T follicular helper cell (primary cell): ENCODE measurements at places on chromosomes 2 and 18.

DNA sequence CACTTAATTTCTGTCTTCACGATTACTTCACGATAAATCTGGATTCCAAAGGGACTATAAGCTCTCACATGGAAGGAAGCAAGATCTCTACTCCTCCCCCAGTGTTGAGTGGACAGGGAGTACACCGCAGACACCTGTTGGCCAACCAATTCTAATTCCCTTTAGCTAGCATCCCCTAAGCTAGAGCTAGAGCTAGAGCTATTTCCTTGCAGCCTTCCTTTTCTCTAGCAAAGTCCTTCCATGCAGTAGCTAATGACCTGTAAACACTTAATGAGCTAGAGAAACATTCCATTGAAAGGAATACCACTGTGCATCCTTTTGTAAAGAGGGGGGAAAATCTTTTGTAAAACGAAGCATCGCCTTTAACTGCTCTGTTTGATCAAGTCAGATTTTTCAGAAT is 56.5 kb downstream of the BCL11A start:
- DNase-seq = no peak

DNA sequence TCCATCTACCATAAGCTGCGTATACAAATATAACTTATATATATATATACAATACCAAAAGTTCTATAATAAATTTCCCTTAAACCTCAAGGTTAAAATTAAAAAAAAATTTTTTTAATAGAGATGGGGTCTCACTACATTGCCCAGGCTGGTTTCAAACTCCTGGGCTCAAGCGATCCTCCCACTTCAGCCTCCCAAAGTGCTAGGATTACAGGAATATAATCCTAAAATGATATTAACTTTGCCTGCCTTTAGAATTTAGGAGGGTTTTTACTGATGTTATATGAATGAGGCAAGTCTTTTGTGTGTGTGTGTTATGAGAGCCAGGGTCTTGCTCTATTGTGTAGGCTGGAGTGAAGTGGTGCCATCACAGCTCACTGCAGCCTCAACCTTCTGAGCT is 49.2 kb downstream of the HNRNPLL start:
- no peak for DNase-seq

GRCh38 chr2:2838548-2838845 is 507.4 kb upstream of the MYT1L start:
- DNase-seq = no peak

DNA sequence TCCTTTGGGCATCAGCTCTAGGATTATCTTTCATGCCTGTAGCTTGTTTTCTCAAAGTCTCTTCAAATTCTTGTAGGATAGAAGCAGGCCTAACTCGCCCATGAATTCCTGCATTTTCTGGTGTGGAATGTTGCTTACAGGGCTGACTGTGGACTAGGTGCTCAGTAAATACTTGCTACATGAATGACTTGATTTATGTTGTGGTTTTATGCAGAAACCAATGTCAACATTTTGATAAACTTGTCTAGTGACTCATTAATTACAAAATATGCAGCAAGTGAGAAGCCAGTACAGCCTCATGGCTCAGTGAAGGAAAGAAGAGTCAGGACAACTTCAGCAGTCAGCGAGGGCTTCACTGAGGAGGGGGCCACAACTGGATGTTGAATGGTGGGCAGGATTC is 110.6 kb upstream of the SIX2 start:
- DNase-seq = no peak

DNA sequence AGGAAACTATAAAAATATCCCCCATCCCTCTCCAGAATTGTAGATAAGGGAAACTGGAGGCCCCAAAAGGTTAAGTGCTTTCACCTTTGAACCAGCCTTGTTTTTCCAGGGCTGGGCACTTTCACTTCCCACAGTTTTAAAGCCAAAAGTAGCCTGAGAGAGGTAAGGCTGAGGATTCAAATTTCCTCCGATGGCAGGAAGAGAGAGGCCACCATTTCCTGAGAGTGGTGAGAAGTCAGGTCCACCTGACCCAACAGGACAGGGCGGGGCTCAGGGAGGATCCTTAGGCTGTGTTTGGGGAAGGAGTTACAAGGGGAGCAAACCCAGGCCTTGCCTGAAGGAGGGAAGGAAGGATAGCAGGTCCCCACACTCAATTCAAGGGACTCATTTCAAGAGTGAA is 4.7 kb upstream of the TEX261 start:
- DNase-seq = no peak

GRCh38 chr18:77177009-77177408 is 44.4 kb upstream of the MBP start:
- no peak for DNase-seq

DNA sequence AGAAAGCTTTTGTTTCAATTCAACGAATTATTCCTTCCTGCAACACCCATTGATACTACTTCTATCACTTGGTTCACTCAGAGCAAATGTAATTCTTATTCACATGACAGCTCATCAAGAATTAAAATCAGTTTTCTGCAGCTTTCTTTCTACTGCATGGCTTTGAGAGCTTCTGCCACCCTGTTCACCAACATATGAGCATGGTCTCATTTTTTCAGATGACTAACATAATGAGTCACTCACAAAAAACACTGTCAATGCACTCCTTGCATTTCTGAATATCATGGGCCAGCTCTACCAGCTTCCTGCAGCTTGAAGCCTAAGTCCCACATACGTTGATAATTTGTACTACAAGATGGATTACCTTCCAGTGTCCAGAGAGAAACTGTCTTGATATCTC is 342.9 kb downstream of the LRATD1 start:
- DNase-seq = no peak

GRCh38 chr2:224850081-224850480 is 133.9 kb upstream of the CCDC195 start:
- no peak for DNase-seq

DNA sequence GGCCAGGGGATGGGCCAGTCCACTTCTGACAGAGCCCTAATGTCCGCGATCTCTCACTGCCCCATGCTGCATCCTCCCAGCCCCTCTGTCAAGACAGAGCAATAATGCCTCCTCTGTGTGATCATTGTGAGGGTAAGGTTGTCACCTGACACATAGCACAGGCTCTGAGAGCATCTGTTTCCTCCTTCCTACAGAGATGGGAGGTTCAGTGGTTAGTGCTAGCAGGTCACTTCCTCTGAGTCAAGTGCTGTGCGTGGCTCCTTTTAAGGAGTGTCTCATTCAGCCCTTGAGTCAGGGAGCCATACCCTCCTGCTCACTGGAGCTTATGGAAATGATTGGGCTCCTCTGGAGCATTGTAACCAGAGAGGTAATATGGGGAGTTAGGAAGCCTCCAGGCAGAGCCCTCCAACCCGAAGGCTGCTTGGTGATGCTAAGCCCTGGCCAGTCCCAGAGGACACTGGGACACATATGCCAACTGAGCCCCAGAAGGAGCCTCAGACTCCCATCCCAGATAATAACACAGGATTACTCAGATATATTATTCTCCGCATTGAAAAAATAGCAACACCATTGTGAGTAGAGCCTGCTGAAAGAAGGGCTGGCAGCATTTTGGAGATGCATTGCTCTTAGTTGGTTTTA is 189.0 kb downstream of the GALNT1 start:
- DNase-seq = no peak

DNA sequence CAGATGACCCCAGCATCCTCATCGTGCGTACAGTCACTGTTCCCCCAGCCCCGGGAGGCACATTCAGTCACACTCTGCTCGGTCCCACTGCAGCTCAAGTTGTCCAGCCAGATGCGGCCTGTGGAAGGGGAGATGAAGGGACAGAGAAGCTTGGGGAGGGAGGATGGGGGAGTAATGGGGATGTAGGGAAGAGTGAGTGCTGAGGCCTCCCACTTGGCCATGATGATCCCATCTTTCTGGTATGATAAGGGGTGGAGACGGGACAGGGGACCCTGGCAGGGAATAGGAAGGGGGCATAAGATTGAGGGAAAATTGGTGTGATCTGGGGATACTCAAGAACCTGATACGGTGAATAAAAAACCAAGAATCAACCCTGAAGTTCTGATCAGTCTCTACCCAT is 3.5 kb downstream of the LOXL3 start:
- no peak for DNase-seq

DNA sequence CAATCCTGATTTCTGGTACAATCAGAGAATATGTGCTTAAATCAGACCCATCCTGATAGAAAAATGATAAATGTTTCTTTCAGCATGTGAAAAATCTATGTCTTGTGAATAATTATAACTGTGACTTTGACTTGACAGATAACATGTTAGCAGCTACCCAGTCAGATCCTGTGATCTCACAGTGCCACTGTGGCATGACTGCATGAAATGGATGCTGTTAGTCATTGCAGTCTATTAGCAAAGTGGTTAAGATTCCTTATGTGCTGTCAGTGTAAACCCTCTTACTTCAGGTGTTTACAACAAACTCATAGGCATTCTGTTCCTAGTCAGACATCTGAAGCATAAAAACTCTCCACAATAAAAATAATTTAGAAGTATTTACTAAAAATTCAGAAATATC is 244.6 kb upstream of the RND3 start:
- DNase-seq = no peak

GRCh38 chr2:82986899-82987298 is 1472.2 kb downstream of the SUCLG1 start:
- DNase-seq = no peak

GRCh38 chr18:58967751-58968254 is 103.1 kb downstream of the ZNF532 start:
- DNase-seq = no peak

GRCh38 chr2:20203072-20203471 is 21.9 kb downstream of the SDC1 start:
- DNase-seq = no peak

DNA sequence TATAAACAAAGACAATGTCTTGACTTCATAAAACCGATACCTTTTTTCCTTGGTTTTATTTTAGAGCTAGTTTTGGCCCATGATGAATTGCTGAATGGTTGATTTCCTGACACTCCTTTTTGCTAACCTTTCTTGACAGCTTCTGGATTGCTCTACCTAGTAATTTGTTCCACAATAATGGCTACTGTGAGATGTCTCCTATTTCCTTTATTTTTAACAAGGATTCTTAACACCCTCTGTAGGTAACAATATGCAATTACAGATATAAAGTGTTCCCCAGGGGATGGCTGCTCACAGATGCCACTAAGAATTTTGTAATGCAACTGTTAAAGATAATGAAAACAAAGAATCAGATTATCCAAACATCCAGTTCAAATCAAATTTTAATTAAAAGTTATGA is 100.8 kb upstream of the ATP5MC3 start:
- DNase-seq = no peak

DNA sequence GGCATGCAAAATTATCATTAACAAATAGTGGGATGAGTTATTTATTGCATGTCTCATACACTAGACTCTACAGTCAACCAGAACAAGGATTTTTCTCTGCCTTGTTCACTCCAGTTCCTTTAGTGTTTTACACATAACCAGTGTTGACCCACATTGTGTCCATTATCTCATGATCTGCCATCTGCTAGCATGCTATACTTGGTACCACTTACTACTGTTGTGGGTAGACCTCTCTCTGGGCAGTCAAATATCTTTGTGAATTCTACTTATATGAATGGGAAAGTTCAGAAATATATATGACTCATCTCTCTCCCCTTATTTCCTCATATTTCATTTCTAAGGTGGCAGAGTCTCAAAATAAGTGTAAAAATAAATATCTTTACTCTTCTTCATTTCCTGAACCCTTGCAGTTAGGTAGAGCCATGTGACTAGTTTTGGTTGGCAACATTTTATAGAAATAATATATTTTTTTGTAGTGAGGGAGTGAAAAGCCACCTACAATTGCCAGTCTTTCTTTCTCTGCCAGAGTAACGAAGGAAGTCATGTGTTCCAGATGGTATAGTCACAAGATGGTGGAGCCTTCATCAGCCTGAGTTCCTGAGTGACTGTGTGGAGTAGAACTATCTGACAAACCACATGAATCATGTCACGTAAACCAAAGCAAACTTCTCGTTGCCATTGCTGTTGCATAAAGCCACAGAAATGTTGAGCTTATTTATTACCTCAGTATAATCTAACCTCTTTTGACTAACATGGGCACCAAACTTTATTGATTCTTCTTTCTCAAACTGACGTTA is 704.0 kb downstream of the RNF144A start:
- no peak for DNase-seq

GRCh38 chr18:79682481-79682880 is 2.9 kb downstream of the CTDP1 start:
- DNase-seq = no peak

DNA sequence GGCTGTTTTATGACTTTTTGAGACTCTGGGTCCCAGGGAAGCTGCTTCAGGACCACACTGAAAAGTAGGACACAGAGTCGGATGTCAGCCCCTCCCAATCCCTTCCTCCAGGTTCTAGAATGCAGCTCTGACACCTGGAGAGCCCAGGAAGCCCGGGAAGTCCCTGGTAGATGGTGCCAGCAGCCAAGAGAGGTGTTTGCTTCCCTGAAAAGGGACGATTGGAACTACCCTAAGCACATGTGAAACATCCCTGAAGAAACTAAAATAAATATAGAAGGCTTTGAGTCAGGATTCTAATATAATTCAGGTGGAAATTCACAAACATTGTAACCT is 163.2 kb upstream of the CYRIA start:
- no peak for DNase-seq

DNA sequence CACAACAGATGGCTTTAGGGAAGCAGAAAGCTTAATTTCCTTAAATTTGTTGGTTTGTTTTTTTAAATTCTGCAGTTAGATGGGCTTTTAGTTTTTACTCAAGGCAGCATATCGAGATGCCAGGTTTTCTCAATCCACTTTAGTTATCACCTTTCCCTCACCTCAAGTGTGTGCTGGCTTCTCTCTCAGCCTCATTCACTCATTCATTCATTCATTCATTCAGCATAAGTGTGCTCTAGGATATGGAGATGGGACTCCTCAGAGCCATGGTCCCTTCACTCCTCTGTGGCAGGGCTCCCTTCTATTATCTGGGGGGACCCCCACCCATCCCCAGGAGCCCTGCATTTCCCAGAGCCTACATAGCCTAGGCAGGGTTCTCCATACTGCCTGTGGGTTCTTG is 19.0 kb downstream of the VIL1 start:
- no peak for DNase-seq

DNA sequence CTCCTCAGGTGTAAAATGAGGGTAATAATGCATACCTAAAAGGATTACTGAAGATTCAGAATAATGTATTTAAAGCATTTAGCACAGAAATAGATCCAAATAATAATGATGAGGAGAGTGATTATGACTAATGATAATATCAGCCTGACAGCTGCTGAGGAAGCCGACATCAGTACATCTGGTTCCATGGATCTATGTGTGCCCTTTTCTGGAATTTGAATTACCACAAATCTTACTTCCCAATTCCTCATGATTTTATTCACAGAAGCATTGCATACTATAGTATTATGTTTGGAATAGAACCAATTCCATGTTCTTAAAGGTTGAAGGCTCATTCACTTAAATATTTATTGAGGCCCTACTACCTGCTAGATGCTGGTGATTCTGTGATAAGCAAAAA is 248.9 kb upstream of the THUMPD2 start:
- DNase-seq = no peak

- no peak for DNase-seq
Measured at GRCh38 chr2:213021971-213022899, 129.2 kb downstream of the IKZF2 start.

DNA sequence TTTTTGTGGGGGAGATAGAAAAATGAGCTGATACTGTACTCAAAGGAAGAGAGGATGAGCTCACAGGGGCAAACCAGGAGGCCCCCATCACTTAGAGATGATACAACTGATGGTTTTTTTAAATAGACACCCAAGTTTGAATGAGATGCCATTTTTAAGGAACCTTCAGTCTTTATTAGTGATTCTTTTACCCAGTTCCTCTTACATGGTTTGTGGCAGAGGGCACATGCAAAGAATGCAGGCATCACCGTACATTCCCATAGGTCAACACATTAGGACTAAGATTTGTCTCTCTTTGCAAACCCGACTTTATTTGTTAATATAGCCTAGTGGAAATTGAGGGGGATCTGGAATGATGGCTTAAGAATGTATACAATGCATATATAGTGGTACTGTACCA is 250.9 kb downstream of the ASXL3 start:
- no peak for DNase-seq
